Ureter (tissue), 1 donor: ENCODE measurements at places on chromosomes 7 and 10. TPM values are rescaled to one million over a fixed set of nuclear protein-coding genes. Genes with fewer than 3 reads are reported as not detected.
A peak's percentile ranks its signal among the peaks of the same experiment; 100 is the strongest.

RBAK gene
- total RNA-seq: 16.4 TPM

TMEM26 gene
- 4.1 TPM for total RNA-seq

GRCh38 chr10:78339251-78339650, 305.6 kb downstream of the RPS24 start:
- peak; percentile 18 for DNase-seq

GRCh38 chr7:158547817-158548216, 39.8 kb downstream of the PTPRN2 start:
- DNase-seq: no peak

SPDYE16 gene
- total RNA-seq: 1.3 TPM

DNA sequence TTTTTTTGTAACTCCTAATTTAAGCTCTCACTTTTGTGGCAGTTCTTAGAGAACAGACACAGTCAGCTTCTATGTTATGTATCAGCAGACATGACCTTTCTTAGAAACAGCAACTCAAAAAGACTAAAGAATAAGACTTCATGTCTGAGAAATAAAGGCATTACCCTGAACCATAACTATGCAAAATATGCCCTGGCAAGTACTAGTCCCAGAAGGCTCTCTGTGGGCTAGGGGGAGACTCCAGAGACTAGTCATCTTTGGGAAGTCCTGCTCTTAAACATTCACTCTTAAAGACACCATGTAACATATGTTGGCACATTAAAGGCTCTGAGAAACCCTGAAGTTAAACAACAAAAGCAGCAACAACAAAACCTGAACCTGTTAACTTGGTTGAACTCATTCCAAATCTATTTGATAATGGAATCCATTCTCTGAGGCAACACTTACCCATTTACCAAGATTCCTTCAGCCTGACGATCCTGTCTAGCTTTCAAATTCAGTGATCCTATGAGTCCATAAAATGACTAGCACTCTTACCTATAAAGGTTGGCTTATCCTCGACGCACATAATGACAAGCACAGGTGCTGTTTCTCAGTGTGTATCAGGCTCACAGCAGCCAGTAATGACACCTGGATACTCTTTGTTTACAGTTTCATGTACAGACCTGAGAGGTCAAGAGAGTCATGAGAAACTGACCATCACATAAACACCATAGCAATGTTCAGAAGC, 62.3 kb downstream of the OSBPL3 start:
- DNase-seq: no peak

SFTPA1 gene
- 0.91 TPM for total RNA-seq

- DNase-seq: no peak
These were observed 568.8 kb upstream of the ADARB2 start for GRCh38 chr10:2306081-2306480.

KCNIP2 gene
- 5.7 TPM for total RNA-seq

- no peak for DNase-seq
These were observed 90.2 kb upstream of the RET start for GRCh38 chr10:42986633-42987032.

- no peak for DNase-seq
These were observed 20.9 kb downstream of the NUDCD3 start for GRCh38 chr7:44469461-44470134.

AVPI1 gene
- total RNA-seq: 11.7 TPM

DNA sequence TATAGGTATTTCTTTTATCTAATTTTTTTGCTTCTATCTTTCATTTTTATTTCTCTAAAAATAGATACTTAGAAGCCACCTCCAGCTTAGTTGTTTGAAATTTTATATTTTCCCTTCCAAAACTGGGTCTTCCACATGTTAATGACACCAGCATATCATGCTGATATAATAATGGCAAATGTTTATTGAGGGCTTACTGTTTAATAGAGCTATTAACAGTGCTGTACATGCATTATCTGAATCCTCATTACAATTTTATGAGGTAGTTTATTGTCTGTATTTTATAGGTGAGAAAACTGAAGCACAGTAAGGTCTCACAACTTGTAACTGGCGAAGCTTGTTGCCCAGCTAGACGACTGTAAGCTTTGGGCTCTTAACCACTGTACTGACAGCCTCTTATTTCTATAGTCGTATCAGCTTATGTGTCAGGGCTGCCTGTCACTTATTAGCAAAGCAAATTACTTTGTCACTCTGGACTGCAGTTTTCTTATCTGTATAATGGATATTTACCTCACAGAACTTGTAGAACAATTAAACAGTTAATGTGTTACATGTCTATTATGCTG, 51.2 kb downstream of the ANKIB1 start:
- no peak for DNase-seq

GRCh38 chr10:64648915-64649314, 1127.7 kb downstream of the REEP3 start:
- no peak for DNase-seq

DNA sequence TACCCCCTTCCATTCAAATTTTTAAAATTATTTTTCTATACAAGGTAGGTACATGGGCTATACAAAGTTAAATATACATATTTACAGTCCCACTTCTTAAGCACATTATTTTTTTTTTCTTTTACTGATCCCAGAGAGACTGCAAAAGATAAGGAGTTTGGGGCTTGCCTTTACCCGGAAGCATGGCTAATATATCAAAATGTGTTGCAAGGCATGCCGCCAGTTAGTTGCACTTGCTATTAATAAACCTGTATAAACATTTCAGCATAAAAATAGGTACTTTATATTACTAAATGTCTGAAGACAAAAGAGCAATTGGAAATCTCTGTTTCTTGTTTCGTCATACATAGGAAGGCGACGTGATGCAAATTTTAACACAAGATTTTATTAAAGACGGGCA, 21.5 kb upstream of the PDLIM1 start:
- no peak for DNase-seq

SEMA3E gene
- 24.0 TPM for total RNA-seq

RRP12 gene
- 51.9 TPM for total RNA-seq

DNA sequence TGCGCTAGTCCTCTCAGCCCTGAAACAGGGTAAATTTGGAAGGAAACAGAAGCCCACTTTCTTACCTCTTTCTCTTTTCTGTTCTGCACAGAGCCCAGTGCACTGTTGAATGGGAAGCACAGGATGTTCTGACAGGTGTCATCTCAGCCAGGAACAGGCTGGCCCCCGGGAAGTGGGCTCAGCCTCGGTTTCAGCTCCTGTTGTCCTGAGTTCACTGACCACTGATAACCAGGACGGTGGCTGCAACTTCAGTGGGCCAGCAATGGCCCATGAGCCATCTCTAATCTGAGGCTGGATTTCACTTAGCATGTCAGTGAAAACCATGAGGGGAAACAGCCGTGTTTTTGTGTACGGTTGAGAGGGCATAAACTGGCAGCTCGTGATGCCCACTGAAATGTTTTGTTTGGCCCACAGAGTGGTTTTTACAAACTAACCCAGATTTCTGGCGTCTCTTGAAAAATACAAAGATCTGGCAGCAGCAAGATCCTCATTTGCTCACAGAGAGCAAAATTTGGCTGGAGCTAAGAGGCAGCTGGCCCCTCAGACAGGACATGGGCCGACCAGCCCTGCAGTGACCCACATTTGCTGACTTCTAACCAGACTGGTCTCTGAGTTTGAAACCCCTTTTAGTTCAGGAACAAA, 455.9 kb downstream of the PAXIP1 start:
- no peak for DNase-seq

DNA sequence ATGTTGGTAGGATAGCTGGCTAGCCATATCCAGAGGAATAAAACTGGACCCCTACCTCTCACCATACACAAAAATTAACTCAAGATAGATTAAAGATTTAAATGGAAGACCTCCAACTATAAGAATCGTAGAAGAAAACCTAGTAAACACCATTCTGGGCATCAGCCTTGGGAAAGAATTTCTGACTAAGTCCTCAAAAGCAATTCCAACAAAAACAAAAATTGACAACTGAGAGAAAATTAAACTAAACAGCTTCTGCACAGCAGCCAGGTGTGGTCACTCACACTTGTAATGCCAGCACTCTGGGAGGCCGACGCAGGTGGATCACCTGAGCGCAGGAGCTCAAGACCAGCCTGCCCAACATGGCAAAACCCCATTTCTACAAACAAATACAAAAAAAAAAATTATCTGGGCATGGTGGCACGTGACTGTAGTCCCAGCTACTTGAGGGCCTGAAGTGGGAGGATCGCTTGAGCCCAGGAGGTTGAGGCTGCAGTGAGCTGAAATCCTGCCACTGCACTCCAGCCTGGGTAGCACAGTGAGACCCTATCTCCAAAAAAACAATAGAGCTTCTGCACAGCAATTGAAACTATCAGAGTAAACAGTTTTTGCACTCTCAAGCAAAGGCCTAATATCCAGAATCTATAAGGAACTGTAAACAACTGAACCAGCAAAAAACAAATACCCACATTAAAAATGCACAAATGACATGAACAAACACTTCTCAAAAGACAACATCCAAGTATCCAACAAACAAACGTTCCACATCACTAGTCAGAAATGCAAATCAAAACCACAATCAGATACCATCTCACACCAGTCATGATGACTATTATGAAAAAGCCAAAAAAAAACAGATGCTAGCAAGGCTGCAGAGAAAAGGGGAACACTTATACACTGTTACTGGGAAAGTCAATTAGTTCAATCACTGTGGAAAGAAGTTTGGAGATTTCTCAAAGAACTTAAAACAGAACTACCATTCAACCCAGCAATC, 4.8 kb downstream of the CRPPA start:
- DNase-seq: no peak

ASZ1 gene
- total RNA-seq: not detected

- DNase-seq: no peak
These were observed 223.3 kb downstream of the MLLT10 start for GRCh38 chr10:21757185-21757901.

DNA sequence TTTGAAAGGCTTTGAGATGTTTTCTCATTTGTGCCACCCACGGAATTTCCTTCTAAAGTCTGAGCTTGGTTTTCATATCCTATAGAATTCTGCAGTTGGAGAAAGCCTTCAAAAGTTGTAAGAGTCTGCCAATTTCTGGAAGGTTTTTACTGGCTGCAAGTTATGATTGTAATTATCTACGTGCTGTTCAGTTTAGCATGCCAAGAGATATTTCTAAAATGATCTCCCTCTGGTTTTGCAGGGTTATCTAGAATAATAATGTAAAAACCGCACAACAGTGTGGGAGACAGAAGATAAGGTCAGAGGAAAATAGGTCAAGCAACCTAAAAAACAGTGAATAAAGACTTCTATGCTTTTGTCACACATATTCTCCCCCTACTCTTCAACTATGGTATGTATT, 69.3 kb downstream of the MTERF1 start:
- no peak for DNase-seq

ASB15 gene
- total RNA-seq: not detected

GRCh38 chr7:17298840-17299482, 509 bp downstream of the AHR start:
- DNase-seq: peak; percentile 60

NKX2-3 gene
- not detected for total RNA-seq

- DNase-seq: no peak
These were observed at the start of gene NUPR2 for GRCh38 chr7:56115852-56116538. Gene NUPR2, minus strand, starts transcription at chr7:56116417. Its CDS starts 103 bp downstream, at chr7:56116314.

- no peak for DNase-seq
These were observed 28.9 kb downstream of the AOC1 start for GRCh38 chr7:150881189-150881588.

DNA sequence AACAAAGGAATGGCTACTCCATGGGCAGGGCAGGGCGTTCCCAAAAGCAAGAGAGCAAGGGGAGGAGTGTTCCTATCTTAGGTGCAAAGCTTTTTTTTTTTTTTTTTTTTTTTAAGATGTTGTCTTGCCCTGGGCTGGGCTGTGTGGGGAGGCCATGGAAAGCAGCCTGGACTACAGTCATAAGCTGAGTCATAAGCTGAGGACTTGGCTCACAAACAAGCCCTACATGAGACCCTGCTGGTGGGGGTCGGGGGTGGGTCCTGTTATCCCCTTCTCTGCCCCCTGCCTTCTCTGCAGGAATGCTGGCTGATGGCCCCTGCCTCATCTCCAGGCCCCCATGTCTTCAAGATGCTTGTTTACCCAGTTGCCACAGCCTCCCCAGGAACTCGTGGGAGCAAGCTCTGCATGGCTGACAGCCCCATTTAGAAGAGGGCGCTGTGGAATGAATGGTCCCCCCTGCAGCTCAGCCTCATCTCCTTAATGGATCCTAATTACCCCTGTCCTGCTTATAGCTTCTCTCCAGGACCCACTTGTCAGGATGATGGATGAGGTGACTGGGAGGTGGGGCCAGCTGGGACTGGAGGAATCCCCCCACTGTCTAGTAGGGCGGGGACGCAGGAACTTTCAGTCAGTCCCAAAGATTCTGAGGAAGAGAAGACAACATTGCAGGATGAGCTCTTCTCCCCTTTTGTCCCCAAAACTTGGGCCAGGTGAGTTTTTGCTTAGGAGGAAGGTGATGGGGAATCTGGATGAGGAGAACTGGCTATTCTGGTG, 340.8 kb upstream of the PODXL start:
- no peak for DNase-seq

- DNase-seq: no peak
These were observed 51.0 kb upstream of the TRIM8 start for GRCh38 chr10:102593074-102593803.

DNA sequence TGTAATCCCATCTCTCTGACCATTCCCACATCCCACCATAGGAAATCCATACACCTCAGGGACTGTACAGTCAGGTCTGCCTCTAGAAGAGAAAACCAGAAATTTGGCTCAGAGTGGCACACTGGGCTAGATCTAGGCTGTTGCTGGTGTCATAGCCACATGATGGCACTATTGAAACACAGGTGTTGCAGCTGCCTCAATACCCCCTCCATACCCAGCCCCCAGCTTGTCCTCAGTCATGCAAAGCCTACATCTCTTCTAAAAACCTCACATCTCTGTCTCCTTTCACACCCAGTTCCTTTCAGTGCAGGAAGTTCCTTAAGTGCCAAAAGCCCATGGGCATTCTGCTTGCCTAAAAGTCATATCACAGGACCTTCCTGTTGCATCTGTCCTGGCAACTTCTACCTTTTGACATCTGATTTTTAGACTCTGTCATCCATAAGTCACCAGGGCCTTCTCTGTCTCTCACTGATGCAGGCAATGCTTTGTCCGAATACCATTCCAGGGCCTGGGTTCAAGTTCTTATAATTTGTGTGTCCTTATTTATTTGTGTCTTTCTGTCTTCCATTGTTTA, 27.0 kb upstream of the HIBADH start:
- DNase-seq: no peak

GRCh38 chr7:2906197-2906931, 62.3 kb upstream of the GNA12 start:
- DNase-seq: no peak

- no peak for DNase-seq
These were observed 95.1 kb upstream of the FZD1 start for GRCh38 chr7:91168871-91169829.

SFTPA2 gene
- total RNA-seq: 0.94 TPM

DNA sequence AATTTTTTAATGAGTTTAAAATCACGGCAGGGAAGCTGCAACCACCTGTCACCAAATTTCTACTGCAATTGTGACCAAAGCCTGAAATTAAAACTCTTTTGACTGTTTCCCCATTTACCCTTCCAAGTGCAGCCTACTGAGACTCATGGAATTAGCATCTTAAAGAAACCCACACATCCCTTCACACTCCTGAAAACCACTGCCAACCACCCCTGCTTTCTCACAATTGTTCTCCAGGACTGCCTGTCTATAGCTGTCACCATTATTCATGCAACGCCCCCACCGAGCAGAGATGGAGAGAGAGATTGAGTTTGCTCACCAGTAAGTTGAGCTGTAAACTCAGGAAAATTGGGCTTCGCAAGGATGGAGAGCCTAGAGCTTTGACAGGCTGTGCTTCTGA, 383.8 kb upstream of the SORCS1 start:
- DNase-seq: no peak

- no peak for DNase-seq
These were observed 123.2 kb downstream of the DNAJB6 start for GRCh38 chr7:157459966-157460365.

GOLGA7B gene
- 0.29 TPM for total RNA-seq
